ENCODE measurements at places on chromosomes 11 and 22. TPM values are rescaled to one million over a fixed set of nuclear protein-coding genes. Genes with fewer than 3 reads are reported as not detected.

Gene XRRA1
- total RNA-seq, result 2.2 TPM

Gene WBP2NL
- total RNA-seq, result not detected

Gene SEC14L6
- not detected for total RNA-seq

Gene SCN4B
- not detected for total RNA-seq

Gene LINC01488
- total RNA-seq, result 0.05 TPM

Gene MUC5AC
- total RNA-seq, result not detected

Gene AMPD3
- total RNA-seq, result 0.75 TPM

Gene C11orf42
- total RNA-seq, result not detected

Gene MYOD1
- total RNA-seq, result not detected

Gene PARVG
- not detected for total RNA-seq

GRCh38 chr22:36221799-36222751 is 17.3 kb downstream of the APOL2 start:
- peak; percentile 16 for DNase-seq

DNA sequence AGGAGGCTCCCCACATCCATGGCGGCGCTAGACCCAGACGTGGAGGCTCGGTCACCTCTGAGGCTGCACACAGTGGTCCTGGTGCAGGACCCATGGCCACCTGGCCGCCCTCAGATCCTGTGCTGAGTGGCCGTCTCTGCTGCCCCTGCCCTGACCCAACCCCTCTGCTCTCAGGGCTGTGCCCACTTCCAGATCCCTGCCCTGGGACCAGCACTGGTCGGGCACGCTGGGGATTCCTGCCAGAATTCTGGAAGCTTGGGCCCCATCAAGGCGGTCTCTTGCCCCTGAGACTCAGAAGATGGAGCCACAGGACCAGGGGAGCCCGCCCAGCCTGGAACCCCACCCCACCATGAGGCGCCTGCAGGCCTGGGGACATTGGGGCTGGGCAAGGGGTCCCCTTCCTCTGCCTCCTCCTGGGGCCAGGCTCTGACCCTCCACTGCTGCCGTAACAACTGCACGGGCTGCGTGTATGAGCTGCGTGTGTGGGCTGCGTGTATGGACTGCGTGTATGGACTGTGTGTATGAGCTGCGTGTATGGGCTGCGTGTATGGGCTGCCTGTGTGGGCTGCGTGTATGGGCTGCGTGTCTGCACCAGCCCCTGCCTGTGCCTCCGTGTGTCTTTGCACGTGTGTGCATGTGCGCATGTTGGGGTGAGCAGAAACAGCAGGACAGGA is 48.7 kb downstream of the IGLL1 start:
- no peak for DNase-seq

DNA sequence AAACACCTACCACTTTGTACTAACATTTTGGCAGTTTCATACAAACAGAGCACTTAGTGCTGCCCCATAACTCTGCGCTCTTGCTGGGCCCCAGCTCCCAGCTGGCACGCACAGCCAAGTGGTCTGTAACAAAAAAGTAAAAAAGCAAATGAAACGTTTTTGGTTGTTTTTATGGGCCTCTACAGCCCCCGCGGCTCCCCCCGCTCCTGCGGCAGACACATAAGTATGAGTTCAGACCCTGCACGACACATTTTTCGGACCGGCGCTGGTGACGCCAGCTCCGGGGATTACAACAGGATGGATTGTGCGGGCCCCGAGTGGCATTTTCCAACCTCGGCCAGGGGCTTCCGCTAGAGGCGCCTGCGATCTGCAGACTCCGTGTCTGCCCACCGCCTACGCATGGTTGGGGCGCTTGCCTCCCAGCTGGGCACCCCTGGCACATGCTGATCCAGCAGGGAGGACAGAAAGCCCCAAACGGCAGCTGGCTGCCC is 418.2 kb downstream of the SOX6 start:
- no peak for DNase-seq

- DNase-seq, result no peak
Observed at GRCh38 chr11:36008584-36008983, 64.7 kb downstream of the LDLRAD3 start.

GRCh38 chr11:70109006-70109405 is 30.9 kb downstream of the ANO1 start:
- DNase-seq, result no peak

DNA sequence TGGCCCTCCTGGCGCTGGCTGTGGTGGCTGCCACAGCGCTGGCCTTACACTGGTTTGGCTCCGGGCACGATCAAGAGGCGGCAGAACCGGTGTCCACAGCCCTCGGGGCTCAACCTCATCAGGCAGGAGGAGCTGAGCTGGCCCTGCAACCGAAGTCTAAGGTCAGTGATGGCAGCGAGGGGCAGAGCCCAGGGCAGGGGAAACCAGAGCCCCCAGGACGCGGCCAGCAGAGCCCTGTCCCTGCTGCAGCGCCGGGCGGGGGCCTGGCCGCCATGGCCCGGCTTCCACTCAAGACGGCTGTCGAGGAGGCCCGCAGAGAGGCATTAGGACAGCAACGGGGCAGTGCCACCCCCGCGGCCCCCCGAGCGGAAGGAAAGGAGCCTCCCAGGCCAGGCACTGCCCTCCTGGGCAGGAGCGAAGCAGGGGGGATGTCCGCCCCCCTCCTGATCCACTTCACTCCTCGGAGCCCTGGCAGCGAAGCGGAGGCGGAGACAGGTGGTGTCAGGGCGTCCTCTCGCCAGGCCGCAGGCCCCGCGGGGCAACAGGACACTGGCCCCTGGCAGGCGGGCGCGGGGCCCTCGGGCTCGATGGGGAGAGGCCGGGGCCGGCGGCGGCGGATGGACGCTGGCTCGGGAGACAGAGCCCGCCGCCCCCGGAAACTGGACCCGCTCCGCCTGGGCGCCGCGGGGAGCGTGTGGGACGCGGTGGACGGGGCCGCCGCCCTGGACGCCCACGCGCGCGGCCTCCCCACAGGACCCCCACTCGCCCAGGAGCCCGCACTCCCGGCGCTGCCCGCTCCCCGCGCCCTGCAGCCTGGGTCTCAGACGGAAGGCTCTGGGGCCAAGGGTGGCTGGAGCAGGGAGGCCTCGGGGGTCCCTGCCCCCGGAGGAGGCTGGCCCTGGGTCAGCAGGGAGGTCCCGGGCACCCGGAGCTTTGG is 895 bp downstream of the KLHDC7B start:
- no peak for DNase-seq

GRCh38 chr22:50326956-50327710 is at the start of gene DENND6B:
DENND6B (minus strand) TSS chr22:50327012; CDS start chr22:50326988, 24 bp downstream.
- DNase-seq, result peak; percentile 77

DNA sequence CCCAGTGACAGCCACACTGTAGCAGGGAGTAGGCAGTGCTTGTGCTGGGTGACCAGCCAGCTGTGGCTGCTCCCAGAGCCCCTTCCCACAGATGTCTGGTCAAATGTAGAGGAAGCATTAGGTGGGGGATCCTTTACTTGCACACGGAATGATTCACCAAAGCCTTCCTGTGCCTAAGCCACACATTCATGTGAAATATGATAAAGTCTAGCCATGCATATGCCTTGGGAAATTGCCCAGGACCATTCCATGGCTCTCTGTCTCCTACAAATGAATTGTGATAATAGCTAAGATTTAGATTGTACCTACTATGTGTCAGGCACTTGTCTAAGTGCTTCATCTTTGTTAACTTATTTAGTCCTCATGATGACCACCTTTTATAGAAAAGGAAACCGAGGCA is 217.5 kb upstream of the E2F8 start:
- no peak for DNase-seq

DNA sequence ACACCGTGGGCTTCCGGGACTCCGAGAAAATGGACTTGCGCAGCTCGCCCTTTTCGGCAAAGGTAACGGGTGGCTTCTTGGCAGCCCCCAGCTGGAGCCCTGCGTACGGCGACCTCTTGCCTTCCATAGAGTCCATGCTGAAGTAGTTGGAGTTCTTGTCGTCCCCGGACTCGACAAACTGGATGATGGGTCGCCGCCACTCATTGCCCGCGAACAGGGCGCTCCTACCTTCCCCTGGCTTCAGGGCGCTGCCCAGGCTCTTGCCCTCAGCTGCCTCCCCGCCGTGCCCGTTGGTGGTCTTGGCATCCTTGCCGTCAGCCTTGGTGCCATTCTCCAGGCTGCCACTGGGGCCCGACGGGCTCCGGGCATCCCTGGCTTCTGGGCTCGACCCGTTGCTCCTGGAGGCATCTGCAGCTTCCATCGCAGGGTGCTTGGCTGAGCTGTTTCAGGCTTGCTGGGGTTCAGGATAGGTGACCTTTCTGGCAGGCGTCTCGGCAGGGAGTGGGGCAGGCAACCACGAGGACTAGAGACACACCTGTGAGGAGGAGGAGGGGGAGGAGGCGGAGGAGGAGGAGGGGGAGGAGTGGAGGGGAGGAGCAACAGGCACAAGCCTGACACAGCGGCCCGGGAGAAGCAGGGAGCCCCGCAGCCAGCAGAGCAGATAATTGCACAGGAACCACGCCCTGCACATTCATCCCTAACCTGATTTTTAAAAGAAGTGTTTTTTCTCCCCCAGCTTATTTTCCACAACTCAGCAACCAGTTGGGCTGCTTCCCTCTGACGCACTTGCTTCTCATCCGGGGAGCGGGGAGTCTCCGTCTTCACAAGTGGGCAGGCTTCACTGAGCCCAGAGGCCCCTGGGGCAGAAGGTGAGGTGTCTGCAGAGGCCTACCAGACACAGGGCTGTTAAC is at the start of gene TRIM29:
TSS of gene TRIM29 (minus strand) at position 503 of the 911 bp plus-strand sequence. CDS start at position 421, 82 bp downstream.
- DNase-seq, result no peak

DNA sequence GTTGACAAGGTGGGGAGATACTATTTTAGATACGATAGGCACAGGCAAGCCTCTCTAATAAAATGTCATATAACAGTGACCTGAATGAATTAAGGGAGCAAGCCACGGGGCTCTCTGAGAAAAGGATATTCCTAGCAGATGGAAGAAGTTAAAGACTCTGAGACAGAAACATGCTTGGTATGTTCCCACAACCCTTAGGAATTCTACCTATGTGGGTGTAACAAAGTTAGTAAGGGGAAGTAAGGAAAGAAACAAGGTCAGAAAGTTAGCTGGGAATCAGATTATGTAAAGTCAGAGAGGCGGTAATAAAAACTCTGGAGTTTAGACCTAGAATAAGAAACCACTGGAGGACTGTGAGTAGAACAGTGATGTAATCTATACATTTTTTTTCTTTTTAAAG is 59.7 kb upstream of the GDPD4 start:
- DNase-seq, result no peak

DNA sequence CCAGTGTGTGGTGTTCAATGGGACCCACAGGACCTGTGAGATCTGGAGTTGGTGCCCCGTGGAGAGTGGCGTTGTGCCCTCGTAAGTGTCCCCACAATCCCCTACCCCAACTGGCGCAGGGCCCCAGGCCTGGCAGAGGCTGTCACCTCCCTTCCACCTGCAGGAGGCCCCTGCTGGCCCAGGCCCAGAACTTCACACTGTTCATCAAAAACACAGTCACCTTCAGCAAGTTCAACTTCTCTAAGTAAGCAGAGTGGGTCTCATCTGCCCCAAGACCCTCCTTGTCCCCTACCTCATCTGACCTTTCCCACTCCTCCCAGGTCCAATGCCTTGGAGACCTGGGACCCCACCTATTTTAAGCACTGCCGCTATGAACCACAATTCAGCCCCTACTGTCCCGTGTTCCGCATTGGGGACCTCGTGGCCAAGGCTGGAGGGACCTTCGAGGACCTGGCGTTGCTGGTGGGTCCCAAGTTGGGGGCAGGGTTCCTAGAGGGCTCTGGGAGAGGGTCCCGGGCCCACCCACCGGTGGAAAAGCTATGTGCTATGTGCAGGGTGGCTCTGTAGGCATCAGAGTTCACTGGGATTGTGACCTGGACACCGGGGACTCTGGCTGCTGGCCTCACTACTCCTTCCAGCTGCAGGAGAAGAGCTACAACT is 8.1 kb downstream of the P2RX6 start:
- no peak for DNase-seq

GRCh38 chr11:2955906-2956476 is 26.8 kb upstream of the PHLDA2 start:
- DNase-seq, result no peak

GRCh38 chr22:23293720-23294119 is 113.4 kb downstream of the BCR start:
- DNase-seq, result no peak

GRCh38 chr11:94793002-94793401 is 24.8 kb downstream of the AMOTL1 start:
- no peak for DNase-seq

- DNase-seq, result no peak
Observed at GRCh38 chr11:73404506-73405145, 28.4 kb downstream of the RELT start.

- DNase-seq, result no peak
Observed at GRCh38 chr11:75069473-75069872, 27.2 kb downstream of the OR2AT4 start.

DNA sequence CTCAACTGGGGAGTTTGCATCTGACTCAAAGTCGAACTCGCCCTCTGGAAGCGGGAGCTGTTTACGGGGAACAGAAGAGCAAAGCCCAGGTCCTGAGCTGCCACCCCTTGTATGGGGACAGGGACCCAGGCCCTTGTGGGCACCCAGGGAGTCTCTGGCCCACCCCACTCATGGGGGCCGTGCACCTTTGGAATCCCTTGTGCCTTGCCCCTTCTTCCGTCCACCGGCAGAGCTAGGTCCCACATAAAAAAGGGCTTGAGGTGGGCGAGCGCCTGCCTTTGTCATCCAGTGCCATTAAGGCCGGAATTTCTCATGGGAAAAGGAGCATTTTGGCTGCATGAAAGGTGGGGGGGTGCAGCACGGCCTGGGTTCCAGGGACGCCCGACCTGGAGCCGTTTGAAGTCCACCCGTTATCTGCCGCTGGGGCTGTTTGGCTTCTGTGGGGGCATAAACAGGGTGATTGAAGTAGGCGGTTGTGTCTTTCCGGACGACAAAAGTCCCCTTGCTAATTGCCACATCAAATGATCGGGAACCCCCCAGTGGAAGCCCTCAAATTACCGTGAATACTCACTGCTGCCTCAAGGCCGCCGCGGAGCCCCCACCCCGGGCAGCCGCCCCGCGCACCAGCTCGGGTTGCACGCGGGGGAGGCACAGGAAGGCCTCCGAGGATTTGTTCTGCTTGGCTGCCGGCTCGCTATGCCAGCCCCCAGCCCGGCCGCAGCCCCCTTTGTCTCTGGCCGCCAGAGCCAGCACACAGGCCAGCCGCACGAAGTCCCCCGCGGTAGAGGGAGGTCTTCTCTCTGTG is 49.0 kb upstream of the FGF3 start:
- DNase-seq, result no peak

GRCh38 chr22:37211866-37212173 is 457 bp downstream of the SSTR3 start:
- no peak for DNase-seq

GRCh38 chr22:23375031-23375827 is 194.9 kb downstream of the BCR start:
- no peak for DNase-seq

- DNase-seq, result no peak
Observed at GRCh38 chr11:82898241-82898640, 2.0 kb downstream of the PRCP start.

GRCh38 chr22:36873614-36874308 is 13.0 kb downstream of the NCF4 start:
- DNase-seq, result peak; percentile 43

DNA sequence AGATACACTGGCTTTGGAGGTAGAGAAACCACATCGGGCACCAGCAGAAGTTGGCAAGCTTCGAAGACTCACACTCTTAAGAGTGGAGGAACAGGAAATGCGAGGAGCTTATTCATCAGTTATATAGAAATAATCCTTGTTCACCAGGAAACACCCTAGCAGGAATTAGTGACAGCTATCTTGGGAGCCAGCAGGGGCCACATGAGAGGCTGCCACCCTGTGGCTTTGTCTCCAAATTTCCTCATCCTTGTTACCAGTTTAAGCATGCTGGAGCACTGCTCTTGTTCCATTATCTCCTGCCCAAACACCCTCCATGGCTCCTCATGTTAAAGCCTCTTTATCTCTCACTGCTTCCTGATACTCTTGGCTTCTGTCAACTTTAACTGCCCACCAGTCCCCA is 131.0 kb downstream of the PLEKHA7 start:
- DNase-seq, result no peak

GRCh38 chr11:67082071-67082791 is 25.6 kb downstream of the RHOD start:
- no peak for DNase-seq

Measured in SJSA1 (cell line).